Right atrium auricular region (tissue), 2 donors: ENCODE measurements at places on chromosomes 3 and 15. TPM values are rescaled to one million over a fixed set of nuclear protein-coding genes. Genes with fewer than 3 reads are reported as not detected.

DNA sequence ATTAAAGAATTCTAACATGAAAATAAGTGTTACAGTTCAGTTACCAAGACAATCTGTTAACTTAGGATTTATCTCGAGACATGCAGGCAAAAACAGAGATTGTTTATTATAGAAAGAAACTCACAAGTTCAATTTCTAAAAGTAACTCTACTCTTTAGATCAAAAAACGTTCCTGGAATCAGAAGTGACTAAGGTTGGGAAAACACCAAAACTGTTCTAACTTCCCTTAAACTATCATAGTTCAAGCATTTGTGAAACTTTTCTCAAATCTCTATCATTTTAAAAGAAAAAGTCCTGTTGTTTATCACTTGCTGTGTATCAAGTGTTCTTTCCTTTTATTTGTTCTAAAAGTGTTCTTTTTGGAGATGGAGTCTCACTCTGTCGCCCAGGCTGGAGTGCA, 8.7 kb downstream of the WDR82 start:
- no peak overlapping the region for H3K4me3 ChIP-seq
- no peak for DNase-seq
- peak overlapping the region; percentile 46 for H3K27ac ChIP-seq
- H3K27me3 ChIP-seq = no peaks in the 10 kb centered on the region

DNA sequence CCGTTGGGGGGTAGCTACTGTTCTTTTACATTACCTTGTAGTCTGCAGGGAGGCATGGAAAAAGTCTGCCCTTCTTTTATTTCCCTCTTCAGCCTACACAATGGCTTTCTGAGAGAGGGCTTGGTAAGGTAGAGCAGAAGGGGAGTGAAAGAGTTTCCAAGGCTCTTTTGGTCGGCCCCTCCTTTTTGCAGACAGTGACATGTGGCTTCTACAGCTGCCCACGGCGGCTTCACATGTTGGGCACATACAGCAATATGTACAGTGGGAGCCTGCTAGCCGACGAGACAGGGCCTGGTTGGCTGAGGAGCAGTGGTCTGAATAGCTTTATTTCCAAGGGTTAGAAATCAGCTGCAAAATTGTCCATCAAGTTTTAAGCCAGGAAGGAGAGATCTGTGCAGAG, 4.0 kb downstream of the INAFM2 start:
- peaks cover 86% of the 10 kb centered on the region for H3K4me1 ChIP-seq
- no peaks in the 10 kb centered on the region for H3K36me3 ChIP-seq
- peak overlapping the region; percentile 93 for H3K27ac ChIP-seq
- H3K4me3 ChIP-seq = no peak overlapping the region
- no peaks in the 10 kb centered on the region for H3K27me3 ChIP-seq

- DNase-seq = peak; percentile 54
- no peaks in the 10 kb centered on the region for H3K36me3 ChIP-seq
- no peaks in the 10 kb centered on the region for H3K27me3 ChIP-seq
Measured at GRCh38 chr15:83094583-83094982, 12.9 kb upstream of the TM6SF1 start.

The HES1 gene
- 32.1 TPM for total RNA-seq

GRCh38 chr3:111080413-111080812, 8.8 kb downstream of the NECTIN3 start:
- no peaks in the 10 kb centered on the region for H3K36me3 ChIP-seq
- no peak overlapping the region for H3K4me3 ChIP-seq
- H3K27me3 ChIP-seq = no peaks in the 10 kb centered on the region
- H3K4me1 ChIP-seq = no peaks in the 10 kb centered on the region
- no peak overlapping the region for H3K27ac ChIP-seq

- no peaks in the 10 kb centered on the region for H3K36me3 ChIP-seq
- DNase-seq = no peak
- H3K27ac ChIP-seq = no peak overlapping the region
Measured at GRCh38 chr15:92645731-92646130, 9.8 kb downstream of the FAM174B start.

DNA sequence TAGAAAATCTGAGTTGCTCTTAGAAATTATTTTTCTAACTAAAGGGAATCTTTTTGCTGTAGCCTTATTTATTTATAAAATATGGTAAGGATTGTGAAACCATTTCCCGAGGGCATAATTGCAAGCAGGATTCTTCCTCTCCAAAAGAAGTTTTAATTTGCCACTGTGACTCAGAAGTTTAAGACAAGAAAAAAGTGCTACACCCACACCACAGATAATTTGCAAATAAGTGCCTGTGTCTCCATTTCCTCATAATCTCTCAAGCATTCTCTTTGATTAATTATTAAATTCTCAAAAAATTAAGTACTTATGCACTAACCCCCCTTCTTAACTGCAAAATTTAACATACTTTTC, 43.6 kb downstream of the RASA2 start:
- H3K27ac ChIP-seq = peak overlapping the region; percentile 4
- H3K4me3 ChIP-seq = no peak overlapping the region
- no peak for DNase-seq
- H3K27me3 ChIP-seq = no peaks in the 10 kb centered on the region
- no peaks in the 10 kb centered on the region for H3K36me3 ChIP-seq

DNA sequence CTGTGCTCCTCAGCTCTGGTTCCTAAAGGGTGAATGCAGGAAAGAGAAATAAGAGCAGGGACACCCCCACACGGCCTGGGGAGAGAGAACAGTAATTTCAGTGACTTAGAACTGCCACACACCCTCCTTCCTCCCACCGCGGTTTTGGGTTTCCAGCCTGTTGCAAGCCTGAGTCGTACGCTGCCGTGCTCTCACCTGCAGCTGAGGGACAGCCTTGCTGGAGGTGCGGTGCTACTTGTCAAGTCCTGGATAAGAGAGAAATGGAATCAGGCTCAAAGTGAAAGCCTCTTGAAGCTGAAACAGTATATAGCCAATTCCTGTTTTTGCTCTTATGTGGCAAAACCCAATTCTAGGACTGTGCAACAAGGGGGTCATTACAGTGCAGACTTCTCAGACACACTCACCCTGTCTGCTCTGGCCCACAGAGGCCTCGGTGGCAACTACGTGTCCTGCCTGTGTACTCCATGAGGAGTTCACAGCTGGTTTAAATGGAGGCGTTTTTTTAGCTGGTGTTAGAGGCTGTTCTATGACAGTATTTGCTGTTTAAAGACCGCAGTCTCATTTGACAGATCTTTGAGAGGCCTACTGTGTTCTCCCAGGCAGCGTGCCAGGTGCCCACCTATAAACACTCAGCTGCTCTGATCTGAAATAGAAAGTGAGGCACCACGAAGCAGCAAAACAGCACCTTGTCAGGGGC, 42.9 kb downstream of the TBC1D2B start:
- H3K27ac ChIP-seq = peak overlapping the region; percentile 32
- no peaks in the 10 kb centered on the region for H3K27me3 ChIP-seq
- peaks cover 3% of the 10 kb centered on the region for H3K36me3 ChIP-seq
- H3K4me1 ChIP-seq = no peaks in the 10 kb centered on the region

DNA sequence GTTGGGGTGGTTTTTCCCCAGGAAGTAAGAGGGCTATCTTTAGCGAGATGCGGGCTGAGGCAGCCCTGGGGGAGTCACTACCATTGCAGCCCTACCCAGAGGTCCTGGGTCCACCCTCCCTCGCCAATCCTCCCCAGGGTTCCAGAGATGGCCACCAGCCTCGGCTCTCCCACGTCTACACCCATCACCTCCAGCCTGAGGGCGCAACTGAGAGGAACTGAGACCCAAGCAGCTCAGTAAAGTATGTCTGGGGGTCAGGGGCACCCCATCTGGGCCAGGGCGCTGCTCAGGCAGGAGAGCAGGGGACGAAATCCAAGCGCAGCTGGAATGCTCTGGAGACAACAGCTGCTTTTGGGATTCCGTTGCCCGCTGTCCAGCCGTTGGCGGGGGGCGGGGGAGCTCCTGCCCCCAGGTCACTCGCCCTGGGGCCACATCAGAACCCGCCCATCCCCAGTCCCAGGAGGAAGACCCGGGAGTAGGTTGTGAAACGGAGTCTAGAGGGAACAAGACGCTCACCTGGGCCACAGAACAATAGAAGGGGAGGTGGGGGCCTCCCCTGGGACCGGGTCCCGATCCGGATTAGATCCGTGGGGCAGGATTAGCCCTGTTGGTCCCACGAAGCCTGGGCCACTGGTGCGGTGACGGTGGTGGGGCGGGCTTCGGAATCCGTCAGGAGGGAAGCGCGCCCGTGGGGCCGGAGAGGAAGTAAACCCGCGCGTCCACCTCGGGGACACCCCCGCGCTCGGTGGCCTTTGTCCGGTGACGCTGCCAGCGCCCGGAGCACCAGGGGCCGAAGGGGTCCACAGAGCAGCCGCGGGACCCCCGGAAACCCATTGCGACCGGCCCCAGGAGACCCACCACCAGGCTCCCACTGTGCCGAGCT, 1.4 kb upstream of the NDUFAF3 start:
- H3K36me3 ChIP-seq = peaks cover 39% of the 10 kb centered on the region
- no peak for DNase-seq
- peak overlapping the region; percentile 100 for H3K27ac ChIP-seq
- H3K4me3 ChIP-seq = peak overlapping the region; percentile 85
- no peaks in the 10 kb centered on the region for H3K4me1 ChIP-seq

The RGMA gene
- total RNA-seq = 7.2 TPM

GRCh38 chr3:139226731-139227130, 117.1 kb upstream of the MRPS22 start:
- no peak overlapping the region for H3K27ac ChIP-seq
- no peak for DNase-seq
- no peaks in the 10 kb centered on the region for H3K4me1 ChIP-seq
- H3K27me3 ChIP-seq = no peaks in the 10 kb centered on the region
- no peak overlapping the region for H3K4me3 ChIP-seq

GRCh38 chr15:99944131-99944530, 210.9 kb upstream of the LYSMD4 start:
- no peak overlapping the region for H3K4me3 ChIP-seq
- H3K27me3 ChIP-seq = no peaks in the 10 kb centered on the region
- no peaks in the 10 kb centered on the region for H3K36me3 ChIP-seq
- H3K4me1 ChIP-seq = no peaks in the 10 kb centered on the region
- no peak for DNase-seq

DNA sequence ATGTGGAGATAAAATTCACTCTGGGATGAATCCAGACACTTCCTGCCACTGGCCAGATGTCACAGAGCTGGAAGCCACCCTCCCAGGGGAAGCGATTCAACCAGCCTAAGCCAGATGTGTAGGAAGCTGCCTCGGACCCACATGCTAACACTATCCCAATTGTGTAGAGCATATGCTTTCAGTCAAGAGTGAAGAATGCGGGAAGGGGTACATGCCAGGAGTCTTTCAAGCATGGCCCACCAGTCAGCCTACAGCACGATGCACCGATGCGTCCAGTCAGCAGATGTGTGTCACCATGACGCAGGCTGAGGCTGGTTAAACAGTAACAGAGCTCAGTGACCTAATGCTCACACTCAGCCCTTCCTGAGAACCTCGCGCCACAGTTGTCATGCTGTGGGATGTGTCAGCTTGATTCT, 38.8 kb upstream of the BNC1 start:
- no peaks in the 10 kb centered on the region for H3K36me3 ChIP-seq
- H3K27me3 ChIP-seq = no peaks in the 10 kb centered on the region
- no peak overlapping the region for H3K27ac ChIP-seq
- no peaks in the 10 kb centered on the region for H3K4me1 ChIP-seq
- DNase-seq = no peak

- no peak overlapping the region for H3K27ac ChIP-seq
- H3K4me1 ChIP-seq = no peaks in the 10 kb centered on the region
- H3K36me3 ChIP-seq = no peaks in the 10 kb centered on the region
- H3K4me3 ChIP-seq = no peak overlapping the region
- H3K27me3 ChIP-seq = no peaks in the 10 kb centered on the region
Measured at GRCh38 chr3:153714588-153715290, 406.5 kb upstream of the ARHGEF26 start.

DNA sequence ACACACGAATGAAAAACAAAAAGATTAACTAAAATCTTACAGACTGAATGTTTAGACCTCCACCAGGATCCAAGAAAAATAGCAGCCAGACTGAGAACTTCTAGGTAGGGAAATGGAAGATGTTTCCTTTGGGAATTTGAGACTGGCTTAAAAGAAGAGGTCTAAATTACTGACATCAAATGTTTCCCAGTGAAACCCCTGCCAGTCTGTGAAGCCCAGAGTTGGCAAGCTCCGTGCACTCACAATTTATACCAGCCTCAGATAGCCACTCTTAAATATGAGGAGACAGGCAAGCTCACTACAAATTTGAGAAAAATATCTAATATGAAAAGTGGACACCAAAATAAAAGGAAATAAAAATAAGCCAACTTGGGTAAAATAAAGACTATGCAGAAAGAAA, 700.5 kb upstream of the ZNF385D start:
- DNase-seq = no peak
- H3K27me3 ChIP-seq = no peaks in the 10 kb centered on the region
- no peaks in the 10 kb centered on the region for H3K4me1 ChIP-seq

GRCh38 chr3:149648525-149648924, 9.3 kb downstream of the WWTR1 start:
- DNase-seq = no peak
- H3K4me1 ChIP-seq = no peaks in the 10 kb centered on the region
- H3K36me3 ChIP-seq = peaks cover 14% of the 10 kb centered on the region
- H3K27ac ChIP-seq = peak overlapping the region; percentile 17

GRCh38 chr3:75294124-75294523, 370.0 kb upstream of the FRG2C start:
- H3K4me1 ChIP-seq = no peaks in the 10 kb centered on the region
- H3K36me3 ChIP-seq = no peaks in the 10 kb centered on the region
- no peak overlapping the region for H3K27ac ChIP-seq
- peak; percentile 64 for DNase-seq

DNA sequence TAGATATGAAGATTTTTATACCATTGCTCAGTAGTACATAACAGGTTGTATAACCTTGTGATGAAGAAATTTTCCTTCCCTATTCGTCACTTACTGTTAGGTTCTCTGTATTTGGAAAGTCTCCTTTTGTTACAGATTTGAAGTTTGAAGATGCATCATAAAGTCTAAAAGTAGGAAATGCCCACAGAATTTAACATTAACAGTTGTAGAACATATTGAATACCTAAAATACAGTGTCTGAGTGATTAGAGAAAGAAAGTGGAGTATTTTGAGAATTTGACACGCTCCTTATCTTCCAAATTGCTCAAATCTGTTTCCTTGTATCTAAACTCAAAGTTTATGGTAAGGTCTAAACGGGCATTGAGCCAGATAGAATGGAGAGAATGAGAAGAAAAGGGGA, 111.3 kb downstream of the MBNL1 start:
- H3K4me1 ChIP-seq = peaks cover 81% of the 10 kb centered on the region
- H3K4me3 ChIP-seq = no peak overlapping the region
- peak overlapping the region; percentile 23 for H3K27ac ChIP-seq
- H3K36me3 ChIP-seq = no peaks in the 10 kb centered on the region

- no peaks in the 10 kb centered on the region for H3K27me3 ChIP-seq
- H3K36me3 ChIP-seq = no peaks in the 10 kb centered on the region
- peaks cover 15% of the 10 kb centered on the region for H3K4me1 ChIP-seq
- H3K27ac ChIP-seq = peak overlapping the region; percentile 89
- no peak for DNase-seq
Measured at GRCh38 chr3:13451301-13451673, 28.8 kb upstream of the HDAC11 start.

The PAK2 gene
- total RNA-seq = 48.7 TPM

GRCh38 chr3:160157321-160157720, 67.9 kb upstream of the C3orf80 start:
- no peak for DNase-seq
- no peaks in the 10 kb centered on the region for H3K27me3 ChIP-seq
- H3K4me1 ChIP-seq = no peaks in the 10 kb centered on the region
- H3K36me3 ChIP-seq = no peaks in the 10 kb centered on the region
- H3K4me3 ChIP-seq = no peak overlapping the region

- H3K36me3 ChIP-seq = peaks cover 21% of the 10 kb centered on the region
- H3K4me1 ChIP-seq = no peaks in the 10 kb centered on the region
- H3K27ac ChIP-seq = no peak overlapping the region
- H3K4me3 ChIP-seq = no peak overlapping the region
- DNase-seq = no peak
Measured at GRCh38 chr15:101675796-101676582, 23.8 kb upstream of the TM2D3 start.
